ENCODE measurements at places on chromosomes 1 and 21.

DNA sequence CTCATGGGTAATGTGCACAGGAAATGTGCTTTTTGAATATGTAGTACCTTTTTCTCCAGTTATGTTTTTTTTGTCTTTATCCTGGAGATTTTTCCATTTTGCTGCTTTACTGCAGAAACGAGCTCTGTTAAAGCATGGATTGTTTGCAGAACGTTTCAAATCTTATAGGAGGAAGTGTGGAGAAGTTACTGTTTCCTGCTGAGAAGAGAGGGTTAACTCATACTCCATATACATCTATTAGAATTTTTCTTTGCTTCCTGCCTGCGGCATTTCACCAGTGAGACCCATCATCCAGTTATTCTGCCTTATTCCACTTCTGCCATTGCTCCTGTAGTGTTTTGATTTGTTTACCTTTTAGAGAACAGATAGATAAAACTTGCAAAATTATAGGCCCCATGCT lies 2.0 kb downstream of the RPRD2 start:
- DNase-seq, result peak; percentile 20

GRCh38 chr1:229590119-229590518 lies 31.6 kb upstream of the ABCB10 start:
- DNase-seq, result no peak

DNA sequence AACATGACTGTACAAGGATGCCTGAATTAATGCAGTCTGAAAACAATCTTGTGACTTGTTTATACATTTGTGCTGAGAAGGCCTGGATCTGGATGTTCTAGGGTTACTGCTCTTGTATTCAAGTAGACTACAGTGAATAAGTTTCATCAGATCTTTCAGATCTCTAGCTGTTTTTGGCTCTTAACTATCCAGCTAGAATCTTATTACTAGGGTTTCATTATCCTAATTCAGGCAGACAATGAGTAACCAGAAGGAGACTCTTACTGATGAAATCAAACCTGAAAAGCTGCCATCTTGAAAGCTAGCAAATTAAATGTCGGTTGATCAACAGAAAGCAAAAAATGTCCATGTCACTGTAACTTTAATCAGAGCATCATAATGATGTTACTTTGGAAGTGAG lies 112.5 kb upstream of the KCNK2 start:
- no peak for DNase-seq

DNA sequence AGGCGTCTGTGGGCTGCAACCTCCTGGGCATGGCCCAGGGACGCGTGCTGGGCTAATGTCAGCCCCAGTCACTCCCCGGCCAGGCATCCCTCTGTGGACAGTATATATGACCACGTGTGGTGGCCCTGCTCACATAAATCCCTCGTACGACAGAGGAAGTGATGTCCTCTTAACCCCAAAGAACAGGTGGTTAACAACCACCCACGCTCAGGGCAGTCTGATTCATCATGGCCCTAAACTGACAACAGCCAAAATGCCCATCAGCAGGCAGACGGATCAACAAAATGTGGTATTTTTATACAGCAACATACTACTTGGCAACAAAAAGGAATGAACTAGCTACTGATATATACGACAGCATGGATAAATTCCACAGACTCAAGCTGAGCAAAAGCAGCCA lies 51.0 kb downstream of the ECE1 start:
- DNase-seq, result no peak

DNA sequence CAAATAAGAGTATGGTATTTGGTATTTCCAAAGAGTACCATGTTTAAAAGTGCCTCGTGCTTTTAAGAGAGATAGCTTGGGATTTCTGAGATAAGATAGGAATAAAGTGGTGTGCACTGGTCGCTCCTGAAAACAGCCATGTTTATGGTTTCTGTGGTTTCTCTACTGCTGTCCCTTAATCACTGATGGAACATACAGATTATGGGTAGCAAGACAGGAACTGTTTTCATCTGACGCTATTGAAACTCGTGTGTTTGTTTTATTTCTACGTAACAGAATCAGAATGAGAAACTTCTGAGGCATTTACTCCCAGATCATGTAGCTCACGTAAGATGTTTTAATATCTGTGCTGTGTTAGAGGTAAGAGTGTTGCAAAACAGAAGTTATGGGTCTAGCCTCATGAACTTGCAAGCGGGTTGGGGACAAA lies 126.0 kb downstream of the KIAA0319L start:
- no peak for DNase-seq

DNA sequence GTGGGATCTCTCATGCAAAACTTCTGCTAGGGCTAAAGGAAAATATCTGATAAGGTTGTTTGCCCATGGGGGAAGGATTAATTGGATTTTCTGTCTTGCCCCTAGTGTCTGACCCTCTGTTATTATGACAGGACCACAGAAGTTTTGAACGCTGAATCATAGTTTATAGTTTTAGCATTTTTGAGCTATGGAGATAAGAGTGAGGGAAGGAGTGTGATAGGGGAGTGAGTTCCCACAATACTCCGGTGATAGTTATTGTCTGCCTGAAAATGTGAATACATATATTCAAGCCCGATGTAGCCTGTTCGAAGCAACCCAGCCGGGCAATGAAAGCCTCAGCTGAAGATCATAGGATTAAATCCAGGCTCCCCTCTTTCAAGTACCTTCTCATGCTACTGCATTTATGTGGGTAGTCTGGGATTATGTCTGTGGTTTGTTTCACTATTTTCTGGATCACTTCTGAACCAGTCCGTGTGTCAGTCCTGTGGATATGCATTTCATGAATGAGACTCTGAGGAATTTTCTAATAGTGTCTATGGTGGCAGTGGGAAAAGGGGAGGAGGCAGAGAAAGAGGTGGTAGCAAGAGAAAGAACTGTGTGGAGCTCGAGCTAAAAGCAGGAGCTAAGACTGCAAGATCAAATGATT lies 258.7 kb downstream of the DISC1 start:
- DNase-seq, result no peak

GRCh38 chr1:37752583-37753471 lies 12.1 kb downstream of the EPHA10 start:
- DNase-seq, result no peak

DNA sequence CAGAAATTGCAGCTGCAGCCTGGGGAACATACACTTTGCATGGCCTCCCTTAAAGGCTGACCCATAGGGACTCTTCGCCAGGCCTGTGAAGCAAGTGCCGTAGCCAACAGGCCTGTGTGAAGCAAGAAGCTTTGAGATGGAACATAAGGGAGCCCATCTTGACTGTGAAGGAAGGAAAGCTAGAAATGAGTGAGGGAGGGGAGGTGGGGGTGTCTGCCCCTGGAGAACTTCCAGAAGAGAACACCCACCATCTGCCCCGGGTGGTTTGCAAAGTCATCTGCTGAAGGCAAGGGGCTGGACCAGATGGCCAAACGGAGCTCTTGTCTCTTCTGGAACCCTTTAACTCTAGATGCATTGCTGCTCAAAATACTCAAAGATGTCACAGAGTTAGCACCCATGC lies 103.3 kb upstream of the GRIK3 start:
- DNase-seq, result no peak

DNA sequence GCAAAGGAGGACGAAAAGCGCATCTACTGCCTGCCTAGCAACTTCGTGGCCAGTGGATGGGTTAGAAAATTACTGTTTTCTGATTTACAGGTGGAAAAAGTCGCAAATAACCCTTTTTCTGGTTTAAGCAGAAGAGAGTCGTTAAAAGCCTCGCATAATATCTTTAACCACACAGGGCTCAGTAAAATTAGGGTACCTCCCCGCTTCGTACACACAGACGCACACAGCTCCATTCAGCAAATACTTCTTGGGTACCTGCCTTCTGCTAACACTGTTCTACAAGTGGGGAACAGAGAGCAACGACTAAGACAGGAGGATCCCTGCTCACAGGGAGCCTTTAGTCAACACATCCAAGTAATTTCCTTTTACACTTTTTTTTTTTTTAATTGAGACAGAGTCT lies 704 bp downstream of the ALG6 start:
- DNase-seq, result no peak

GRCh38 chr1:60044881-60045280 lies 28.7 kb downstream of the C1orf87 start:
- no peak for DNase-seq

- DNase-seq, result no peak
Measured at GRCh38 chr1:178330153-178330552, 166.6 kb downstream of the CLEC20A start.

DNA sequence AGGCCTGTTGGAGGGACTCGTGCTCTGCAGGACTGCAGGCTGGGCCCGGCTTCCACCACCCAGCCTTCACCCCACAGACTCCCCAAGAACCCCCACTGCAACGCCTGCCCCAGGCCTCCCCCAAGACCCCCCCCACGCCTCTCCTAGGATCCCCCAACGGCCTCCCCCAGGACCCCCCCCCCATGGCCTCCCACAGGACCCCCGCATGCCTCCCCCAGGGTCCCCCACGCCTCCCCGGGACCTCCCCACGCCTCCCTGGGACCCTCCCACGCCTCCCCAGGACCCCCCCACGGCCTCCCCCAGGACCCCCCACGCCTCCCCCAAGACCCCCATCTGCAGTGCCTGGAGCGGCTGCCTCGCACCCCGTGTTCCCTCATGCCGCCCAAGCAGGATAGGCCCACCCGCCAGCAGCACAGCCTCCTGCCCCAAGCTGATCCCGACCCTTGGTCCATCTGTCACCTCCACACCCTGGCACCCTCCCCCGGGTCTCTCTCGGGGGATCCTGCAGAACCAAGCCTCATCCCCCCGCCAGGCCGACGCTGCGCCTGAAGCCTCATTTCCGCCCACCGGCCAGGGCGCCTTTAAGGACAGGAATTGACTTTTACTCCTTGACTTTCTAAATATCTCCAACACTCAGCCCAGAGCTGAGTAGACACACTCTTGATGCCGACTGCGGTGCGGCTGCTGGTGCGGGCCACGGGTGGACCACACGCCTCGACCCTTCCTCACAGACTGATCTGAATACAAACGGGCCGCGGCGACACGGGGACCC lies 14.1 kb upstream of the RNF223 start:
- DNase-seq, result no peak

- no peak for DNase-seq
Measured at GRCh38 chr1:3211582-3212375, 142.8 kb downstream of the PRDM16 start.

GRCh38 chr1:240598216-240599001 lies 13.5 kb downstream of the GREM2 start:
- DNase-seq, result no peak

All from CD4-positive, alpha-beta T cell treated with Interleukin-10 for 1 hour (primary cell).